Fibroblast of skin of right quadriceps (primary cell): ENCODE measurements at places on chromosomes 16 and 17.

DNA sequence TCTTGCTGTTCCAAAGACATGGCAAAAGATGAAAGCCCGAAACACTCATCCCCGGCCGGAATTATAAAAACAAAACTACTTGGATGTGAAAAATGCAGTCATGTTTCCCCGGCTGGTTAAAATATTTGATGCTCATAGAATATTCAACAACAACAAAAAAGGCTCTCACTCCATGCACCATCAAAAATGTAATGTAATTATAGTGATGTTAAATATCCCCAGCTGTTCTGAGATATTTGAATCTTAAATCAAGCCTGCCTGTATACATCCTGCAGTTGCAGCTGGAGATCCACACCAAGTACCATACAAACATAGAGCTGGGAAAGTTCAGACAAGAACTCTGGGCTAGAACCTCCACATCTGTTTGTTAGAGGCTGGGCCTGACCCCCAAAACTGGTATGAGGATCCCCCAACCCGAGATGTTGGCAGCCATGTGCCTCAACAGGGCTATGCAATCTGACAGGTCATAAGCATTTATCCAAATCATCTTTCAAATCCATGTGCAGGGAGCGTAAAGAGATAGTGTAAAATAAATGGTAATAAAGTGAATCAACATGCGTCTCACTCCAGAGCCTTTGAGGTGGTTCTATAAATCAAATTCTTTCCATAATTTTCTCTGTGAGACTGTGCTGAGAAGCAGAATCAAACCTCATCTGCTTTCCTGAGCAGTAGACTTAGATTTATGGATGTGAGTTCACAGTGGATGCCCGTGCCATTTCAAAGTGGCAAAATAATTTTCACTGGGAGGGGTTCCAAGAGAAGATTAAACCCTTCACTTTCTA, 12.7 kb downstream of the ASIC2 start:
- no peak for DNase-seq

DNA sequence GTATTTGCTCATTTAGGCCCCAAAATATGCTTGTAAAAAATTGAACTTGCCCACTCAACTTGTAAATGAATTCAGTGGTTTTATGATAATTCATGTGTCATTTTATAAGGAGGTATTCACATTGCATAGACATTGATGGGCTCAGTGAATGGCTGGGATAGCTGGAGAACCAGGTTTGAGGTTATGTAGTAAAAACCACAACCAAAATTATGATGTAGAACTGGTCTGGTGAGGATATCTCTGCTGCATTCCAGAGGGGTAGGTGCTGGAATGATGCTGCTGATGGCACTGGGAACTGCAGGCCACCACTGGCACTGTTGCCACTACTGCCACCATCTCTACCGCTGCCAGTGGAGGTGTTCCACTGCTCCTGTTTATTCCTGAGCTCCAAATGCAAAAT, 21.5 kb upstream of the RABEP1 start:
- no peak for DNase-seq

DNA sequence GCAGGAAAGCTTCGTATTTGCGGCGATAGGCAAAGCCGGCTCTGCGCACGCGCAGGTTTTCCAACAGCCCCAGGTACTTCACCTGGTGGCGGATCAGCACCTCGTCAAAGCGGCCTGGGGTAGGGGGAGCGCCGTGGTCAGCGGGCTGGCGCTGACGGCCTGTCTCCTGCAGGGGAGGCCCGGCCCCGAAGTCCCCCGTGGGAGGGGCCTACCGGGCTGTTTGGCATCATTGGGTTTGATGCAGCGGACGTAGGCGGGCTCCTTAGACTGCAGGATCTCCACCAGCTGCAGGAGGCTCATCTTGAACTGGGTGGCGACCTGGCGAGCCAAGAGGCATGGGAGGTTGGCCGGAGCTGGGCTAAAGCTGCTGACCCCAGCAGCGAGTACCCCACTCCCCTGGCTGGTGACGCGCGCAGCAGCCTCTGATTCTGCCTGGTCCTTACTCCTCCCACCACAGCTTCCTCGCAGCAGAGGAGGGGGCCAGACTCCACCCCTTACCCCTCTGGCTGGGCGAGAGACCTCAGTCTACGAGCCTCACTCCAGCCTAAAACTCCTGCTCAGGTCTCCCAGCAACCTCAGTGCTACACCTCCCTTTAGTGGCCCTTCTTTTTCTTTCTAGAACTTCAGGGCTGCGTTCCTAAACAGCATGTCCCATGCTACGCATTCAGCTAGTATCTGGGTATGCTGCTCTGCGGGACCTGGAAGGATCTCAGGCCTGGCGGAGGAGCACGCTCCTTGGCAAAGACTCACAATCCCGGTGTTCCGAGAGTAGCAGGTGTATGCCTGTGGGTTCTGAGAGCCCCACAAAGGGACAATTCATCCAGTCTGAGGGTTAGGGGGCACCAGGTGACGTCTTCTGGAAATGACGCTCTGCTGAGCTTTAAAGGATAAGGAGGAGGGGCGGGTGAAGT, 16.1 kb upstream of the CRK start:
- DNase-seq, result no peak

- no peak for DNase-seq
These were observed 23.5 kb downstream of the ZZEF1 start for GRCh38 chr17:4119299-4119698.

GRCh38 chr16:50302472-50303005, 36.2 kb downstream of the ADCY7 start:
- no peak for DNase-seq

DNA sequence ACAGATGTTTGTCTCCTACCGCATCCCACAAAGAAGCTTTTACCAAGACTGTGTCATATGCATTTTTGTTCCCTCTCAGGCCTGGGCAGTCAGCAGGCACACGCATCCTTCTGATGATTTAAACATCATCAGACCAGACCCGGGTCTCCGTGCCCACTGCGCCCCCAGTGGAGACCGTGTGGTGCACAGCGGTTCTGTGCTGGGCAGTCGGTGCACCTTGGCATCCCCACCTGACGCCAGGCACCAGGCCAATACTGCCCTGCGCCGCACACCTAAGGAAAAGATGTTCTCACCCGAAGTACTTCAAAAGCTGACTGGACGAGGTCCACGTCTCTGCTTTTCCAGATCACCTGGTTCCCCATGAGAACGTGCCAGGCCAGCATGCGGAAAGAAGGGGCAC, 10.6 kb upstream of the PLD6 start:
- DNase-seq, result no peak
